Left ventricle myocardium superior (tissue), 1 donor: ENCODE measurements at places on chromosomes 5 and 9.

DNA sequence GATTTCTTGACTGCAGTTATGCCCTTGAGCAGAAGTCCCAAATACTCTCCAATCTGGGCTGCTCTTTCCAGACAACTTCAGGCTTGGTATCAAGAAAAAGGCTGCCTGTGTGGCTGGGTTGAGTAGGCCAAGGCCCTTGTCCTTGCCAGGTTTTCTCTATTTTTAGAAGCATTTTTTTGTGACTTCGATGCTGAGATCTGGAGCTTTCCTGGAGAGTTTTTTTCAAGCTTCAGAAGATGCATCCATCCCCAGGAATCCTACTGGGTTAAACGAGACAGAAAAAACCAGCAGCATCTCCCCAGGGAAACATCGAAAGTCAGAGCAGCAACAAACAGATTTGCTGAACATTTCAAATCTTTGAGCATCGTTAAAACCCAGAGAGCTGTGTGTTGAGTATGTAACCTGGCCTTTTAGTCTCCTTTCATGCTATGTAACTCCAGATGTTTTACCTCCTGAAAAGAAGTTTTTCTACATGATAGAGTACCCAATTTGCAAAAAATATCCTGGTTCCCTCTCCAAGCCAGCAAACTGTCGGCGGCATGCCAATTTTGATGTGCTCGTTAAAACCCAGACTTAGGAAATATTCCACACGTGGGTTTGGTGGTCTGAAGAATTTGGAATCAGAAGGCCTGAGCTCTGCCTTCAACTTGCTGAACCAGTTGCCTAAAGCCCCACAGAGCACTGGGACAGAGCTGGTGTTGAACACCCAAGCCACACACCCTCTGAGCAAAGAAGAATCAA, 98.1 kb upstream of the ALDH1B1 start:
- DNase-seq = no peak

DNA sequence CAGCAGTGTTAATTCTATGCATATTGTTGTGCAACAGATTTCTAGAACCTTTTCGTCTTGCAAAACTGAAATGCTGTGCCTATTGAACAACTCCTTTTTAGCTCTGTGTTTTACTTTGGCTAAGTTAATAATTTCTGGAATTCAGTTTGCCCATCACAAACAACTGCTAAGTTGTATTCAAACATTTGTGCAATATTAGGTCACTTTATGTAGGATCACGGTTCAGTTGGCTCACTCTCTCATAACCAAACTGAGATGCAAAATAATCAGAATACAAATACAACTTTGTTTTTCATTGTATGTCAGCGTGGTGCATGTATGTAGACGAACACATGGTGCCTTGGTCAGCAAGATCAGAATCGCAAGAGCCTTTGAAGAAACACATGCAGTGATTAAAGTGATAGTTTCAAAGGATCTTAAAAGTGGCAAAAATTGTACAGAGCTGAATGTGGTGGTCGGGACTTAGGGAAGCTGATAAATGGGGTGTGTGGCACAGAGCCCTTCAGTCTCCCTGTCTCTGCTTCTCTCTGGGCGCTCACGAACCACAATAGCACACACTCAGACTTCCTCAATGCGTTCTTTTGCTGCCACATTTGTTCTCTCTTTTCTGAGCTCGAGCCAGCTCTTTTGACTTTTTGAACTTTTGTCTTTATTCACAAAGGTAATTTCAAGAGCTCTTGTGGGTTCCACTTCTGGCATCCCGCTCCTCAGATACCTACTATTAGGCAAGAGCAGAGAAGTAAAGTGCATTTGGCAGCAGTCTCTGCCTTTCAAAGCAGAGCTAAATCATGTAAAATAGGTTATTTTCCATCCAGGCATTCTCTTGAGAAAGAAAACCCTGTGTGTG, 112.4 kb upstream of the CTSL start:
- DNase-seq = no peak

GRCh38 chr5:68494771-68495170, 279.2 kb downstream of the PIK3R1 start:
- no peak for DNase-seq

DNA sequence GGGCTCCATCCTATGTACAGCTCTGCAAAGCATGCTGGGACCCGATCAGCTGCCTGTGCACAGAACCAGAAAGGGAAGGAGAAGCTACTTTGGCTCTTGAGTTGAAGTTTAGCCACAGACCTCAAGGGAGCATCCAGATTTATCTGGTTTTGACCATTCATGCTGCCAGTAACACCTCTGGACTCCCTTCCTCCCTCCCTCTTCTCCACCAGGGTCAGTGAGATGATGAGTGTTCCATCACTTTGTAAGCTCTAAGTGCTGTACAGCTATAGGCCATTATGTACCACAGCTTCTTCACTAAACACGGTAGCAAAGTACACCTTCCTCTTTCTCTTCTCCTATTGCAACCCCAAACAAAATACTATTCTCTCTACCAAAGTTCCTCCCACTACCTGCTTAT, 77.9 kb downstream of the GLIS3 start:
- DNase-seq = no peak

DNA sequence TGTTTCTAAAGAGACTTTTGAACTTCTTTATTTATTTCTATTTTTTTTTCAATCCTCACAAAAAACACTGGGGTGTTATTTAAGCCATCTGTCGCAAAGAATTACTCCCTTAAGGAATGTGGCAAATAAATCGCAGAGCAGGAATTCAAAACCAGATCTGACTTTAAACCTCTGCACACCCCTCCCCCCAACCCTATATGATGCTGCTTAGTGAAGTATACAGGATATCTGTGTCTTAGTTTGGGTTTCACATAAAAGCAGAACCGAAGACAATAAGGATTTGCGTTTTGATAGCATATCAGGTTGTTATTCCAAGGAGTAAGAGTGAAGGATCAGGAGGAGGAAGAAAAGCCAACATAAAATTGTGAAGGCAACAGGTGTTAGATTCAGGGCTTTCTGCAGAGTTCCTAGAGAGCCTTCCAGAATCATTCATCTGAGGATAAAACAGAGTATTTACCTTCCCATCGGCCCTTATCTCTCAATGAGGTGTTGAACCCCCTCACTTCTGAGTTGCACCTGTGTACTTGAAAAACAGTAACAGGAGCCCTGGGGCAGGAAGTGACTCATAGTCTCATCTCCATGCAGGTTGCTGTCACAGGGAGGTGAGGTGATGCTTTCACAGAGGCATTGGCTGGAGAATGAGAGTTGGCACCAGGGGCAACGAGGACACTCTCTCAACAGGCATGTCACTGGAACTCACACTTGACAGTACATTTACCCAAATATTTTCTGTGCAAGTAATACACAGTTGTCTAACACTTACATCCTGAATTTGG, 33.5 kb upstream of the DMRT3 start:
- no peak for DNase-seq

GRCh38 chr5:172319708-172320441, 36.3 kb upstream of the UBTD2 start:
- DNase-seq = no peak

DNA sequence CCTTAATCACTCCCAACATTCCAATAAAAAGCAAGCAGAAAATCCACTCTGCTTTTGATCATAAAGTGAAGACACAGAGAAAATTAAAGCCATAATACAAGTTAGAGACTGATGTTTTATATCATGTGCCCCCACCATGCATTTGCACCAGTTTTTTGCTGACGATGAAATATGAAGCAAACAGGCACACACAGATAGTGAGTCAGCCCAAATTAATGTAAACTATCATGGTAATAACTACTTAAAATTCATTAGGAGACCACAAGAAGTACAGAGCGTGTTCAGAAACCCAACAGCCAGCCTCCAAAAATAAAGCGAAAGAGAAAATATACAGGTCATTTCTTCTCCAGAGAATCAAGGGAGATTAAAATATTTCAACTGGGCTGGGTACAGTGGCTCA, 46.4 kb upstream of the KDM4C start:
- no peak for DNase-seq

- DNase-seq = no peak
Observed at GRCh38 chr9:97568461-97569275, 64.5 kb downstream of the TSTD2 start.

- no peak for DNase-seq
Observed at GRCh38 chr9:91571036-91571435, 147.4 kb upstream of the NFIL3 start.

- DNase-seq = no peak
Observed at GRCh38 chr9:99137225-99137624, 32.3 kb downstream of the TGFBR1 start.

- no peak for DNase-seq
Observed at GRCh38 chr5:168172760-168173223, 118.7 kb upstream of the WWC1 start.

DNA sequence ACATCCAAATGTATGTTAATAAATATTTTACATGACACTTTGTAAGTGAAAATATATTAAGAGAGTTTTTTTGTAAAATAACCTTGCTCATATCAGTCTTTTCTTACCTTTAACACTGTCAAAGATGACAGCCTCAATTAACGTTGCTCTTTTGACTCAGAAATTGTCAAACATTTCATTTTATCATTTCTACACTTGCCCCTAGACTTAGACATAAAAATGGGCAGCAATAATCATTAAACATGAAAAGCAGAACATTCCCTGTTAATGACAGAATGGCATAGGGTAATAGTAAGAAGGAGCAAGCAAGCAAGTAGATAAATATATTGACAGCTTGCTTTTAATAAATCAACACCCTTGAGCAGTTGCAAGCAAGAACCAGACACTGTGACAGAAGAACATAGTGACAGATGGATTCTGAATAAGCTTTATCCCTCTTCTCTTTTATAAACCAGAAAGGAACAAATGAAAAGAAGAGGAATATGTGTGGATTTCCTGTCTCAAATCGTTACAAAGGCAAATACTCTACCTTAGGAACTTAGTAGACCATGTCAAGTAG, 796.0 kb upstream of the CHD1 start:
- DNase-seq = no peak

- no peak for DNase-seq
Observed at GRCh38 chr5:154686490-154686889, 68.7 kb upstream of the LARP1 start.

DNA sequence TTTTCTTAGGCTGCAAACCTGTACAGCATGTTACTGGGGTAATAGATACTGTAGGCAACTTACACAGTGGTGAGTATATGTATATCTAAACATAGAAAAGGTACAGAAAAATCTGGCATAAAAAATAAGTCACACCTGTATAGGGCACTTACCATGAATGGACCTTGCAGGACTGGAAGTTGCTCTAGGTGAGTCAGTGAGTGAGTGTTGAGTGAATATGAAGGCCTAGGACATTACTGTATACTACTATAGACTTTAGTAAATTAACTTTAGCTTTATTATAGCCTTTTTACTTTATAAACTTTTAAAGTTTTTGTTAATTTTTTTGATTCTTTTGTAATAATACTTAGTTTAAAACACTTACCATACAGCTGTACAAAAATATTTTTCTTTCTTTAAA, 51.3 kb downstream of the DENND4C start:
- no peak for DNase-seq

DNA sequence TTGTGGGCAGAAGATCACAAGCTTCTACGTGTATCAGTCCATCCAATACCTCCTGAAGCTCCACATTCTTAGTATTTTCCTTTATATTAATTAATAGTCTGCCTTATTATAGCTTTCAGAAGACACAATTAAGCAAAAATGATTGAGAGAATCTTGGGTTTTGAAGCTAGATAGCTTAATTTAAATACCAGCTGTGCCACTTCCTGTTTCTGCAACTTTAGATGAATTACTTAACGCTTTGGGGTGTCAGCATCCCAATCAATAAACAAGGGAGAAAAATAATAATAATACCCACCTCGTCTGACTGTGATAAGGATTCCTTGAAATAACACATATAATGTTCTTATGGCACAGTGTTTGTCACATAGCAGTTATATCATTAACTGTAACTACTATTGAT, 44.7 kb upstream of the HTR4 start:
- no peak for DNase-seq

DNA sequence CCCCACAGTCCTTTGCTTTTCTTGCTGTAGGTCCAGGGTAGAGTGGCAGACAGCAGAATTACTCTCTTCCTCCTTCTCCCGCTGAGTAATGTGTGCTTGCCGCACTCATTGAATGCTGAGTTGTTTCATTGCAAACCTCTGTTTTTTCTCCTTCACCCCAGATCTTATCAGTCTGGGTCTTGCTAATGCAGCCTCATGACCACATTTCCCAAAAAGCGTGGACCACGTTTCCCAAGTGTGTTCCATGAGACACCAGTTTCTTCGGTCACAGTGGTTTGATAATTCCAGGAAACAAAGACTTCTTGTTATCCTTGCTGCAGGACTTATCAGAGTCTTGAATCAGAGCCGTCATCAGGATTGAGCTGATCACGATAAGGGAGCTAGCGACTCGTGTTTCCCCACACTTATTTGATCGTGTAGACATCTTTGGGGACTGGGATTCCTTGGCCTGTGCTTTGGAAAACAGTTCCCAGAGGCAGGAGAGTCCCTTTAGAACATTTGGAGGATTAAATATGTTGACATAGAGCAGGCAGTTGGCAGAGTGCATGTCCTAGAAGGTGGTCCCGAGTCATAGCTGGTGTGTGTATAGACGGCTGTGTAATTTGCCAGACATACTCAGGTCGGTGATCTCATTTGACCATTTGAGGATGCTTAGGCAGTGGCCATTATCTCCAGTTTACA, 4.4 kb downstream of the LRRC8A start:
- no peak for DNase-seq

- no peak for DNase-seq
Observed at GRCh38 chr5:82639393-82640144, 361.4 kb upstream of the RPS23 start.

DNA sequence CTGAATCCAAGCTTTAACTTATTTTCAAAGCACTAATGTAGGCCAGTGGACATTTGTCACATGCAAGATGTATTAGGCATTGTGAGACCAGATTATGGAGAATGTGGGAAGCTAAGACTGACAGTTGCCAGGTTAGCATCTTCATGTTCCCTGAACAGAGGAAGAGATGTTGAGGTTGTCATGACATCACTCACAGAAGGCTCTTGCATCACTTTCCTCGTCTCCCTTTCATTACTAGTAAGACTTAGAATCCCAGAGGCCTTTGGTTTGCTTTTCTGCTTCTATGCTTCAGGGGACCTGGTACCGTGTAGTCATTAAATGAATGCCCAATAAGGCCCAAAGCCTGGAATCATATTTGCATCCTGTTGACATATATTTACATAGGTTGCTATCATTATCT, 76.4 kb upstream of the RPS23 start:
- DNase-seq = no peak

DNA sequence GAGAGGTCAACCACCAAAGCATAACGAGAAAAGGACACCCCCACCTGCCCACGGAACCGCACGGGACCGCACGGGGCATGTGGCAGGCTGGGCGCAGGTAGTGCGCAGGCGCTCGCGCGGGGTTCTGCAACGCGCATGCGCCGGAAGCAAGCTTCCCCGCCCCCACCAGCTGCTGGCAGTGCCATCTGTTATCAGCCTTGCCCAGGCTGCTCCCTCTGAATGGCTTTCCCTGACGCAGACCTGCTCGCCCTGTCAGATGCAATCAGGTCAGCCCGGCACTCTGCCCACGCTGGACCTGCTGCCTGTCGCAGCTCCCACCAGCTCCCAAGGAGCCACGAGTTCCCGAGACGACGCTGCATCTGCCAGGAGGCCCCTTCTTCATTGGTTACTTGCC, 22.8 kb downstream of the PTCH1 start:
- DNase-seq = no peak

DNA sequence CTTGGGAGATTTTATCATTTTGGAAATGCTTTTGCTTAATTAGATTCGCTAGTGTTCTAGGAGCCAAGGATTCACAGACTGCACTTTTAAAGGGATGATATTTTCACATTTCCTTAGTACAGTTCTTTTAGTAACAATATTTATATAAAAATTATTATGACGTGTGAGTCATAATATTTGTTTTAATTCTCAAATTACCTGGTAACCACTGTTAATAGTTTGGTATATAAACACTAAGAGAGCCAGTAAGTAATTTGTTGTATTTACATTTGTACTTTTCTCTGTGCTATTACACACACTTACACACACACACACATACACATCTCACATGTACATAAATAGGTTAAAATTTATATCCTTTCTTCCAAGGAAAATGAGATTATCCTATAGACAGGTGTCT, 58.8 kb upstream of the RAD23B start:
- DNase-seq = no peak
